Head of caudate nucleus (tissue), 42 donors: ENCODE measurements at places on chromosomes 1 and 21.

DNA sequence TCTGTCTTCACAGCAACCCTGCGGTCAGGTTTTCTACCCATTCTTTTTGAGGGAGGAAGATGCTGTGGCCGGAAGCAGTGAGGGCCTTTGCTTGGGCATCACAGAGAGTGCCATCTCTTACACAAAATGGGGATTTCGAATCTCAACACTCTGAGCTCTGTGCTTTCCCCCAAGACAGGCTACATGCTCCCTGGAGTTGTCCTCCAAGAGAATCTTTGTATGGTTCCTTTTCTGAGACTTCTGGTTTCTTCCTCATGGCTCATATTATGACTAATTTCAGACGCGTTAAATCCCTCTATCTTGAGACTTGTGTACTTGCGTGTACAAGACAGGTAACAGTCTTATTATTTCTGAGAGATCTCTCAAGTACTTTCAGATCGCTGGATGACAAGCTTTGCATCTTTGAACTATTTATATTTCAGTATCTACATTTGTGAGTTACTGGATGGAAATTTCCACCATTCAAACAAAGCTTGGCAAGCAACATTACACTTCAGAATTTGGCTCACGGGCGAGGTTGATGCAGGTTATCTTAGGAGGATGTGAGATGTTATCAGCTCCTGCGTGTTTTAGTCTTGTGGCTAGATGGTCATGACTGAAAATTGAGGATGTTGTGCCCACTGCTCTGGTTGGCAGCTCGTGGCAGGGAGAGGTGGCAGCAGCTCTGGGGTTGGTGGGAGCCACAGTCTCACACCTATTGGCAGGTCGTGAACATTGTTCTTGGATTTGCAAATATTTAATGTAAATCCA lies 19.4 kb downstream of the ABCG1 start:
- no peak for DNase-seq

DNA sequence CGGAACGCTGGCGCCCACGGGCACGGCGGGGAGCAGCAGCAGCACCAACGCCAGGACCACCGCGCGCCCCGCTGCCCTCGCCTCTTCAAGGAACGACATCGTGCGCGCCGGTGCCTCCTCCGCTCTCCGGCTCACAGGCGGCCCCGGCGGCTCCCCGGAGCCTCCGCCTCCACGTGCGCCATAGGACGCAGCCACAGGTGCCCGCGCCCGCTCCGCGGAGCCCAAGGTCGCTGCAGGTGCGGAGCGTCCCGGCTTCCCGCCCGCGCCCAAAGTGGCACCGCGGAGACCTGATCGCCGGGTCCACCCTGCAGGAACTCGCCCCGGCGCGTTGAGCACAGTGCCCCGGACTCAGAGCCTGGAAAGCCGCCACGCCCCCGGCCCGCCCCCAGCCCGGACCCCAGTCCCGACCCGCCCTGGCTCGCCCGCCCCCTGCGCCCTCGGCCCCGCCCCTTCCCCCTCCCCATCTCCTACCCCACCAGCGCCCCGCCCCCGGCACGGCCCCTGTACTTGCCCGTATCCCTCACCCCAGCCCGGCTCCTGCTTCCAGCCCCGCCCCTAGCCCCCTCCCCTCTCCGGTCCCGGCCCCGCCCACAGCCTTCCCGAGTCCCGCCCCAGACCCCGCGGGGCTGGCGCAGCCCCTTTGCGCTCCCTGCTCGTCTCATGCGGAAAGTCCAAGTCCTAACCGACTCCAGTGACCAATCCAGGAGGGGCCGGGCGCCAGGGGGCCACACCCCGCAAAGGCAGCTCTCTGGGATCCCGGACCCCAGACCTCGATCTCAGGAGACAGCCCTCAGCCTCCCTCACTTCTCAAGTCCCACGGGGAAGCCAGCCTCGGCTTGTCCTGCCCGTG lies at the start of gene MEGF6:
MEGF6 (minus strand) TSS at position 339 of the 850 bp plus-strand sequence; CDS start at position 99, 240 bp downstream.
- peak; percentile 67 for DNase-seq

DNA sequence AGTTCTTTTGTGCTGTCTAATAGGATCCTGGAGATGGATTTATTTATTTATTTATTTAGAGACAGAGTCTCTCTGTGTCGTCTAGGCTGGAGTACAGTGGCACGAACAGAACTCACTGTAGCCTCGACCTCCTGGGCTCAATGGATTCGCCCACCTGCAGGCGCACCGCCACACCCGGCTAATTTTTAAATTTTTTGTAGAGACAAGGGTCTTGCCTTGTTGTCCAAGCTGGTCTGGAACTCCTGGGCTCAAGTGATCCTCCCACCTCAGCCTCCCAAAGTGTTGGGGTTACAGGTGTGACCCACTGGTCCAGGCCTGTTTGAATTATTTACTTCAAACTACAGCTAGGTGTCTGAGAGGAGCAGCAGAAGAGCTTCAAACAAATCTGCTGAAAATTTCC lies 9.6 kb upstream of the SPEN start:
- no peak for DNase-seq

- DNase-seq = peak; percentile 78
Observed at GRCh38 chr1:157163273-157164127, 25.3 kb upstream of the ETV3 start.

DNA sequence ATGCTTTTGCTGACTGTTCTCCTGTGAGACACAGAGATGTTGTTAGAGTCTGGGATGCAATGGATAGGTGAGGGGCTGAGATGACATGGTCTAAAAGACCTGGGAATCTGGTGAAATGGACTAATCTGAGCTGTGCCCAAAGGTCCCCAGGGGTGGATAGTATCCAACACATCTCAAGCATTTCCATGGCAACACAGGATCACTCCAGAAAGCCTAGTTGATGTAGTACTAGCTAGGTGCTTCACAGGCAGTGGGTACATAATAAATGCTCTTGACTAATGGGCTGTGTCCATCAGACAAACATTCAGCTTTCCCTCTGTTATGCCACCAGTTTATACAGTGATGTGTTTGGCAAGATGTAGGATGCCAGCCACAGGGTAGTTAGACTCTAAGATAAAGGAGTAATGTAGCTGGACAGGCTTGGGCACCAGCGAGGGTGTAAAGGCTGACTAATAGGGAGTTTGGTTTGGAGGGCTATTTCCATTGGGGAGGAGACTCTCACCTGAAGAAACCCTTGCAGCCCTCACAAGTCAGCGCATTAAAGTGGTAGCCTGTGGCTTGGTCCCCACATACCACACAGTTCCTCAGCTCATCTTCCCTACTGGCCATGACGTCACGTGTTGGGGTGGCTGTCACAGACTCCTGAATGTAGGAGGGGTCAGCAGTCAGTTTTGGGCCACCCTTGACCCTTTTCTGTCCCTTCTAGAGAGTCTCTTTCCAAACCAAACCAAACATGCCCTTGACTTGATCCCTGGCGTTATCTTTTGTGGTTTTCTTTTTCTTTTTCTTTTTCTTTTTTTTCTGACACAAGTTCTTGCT lies 1.8 kb downstream of the NR1I3 start:
- DNase-seq = no peak

DNA sequence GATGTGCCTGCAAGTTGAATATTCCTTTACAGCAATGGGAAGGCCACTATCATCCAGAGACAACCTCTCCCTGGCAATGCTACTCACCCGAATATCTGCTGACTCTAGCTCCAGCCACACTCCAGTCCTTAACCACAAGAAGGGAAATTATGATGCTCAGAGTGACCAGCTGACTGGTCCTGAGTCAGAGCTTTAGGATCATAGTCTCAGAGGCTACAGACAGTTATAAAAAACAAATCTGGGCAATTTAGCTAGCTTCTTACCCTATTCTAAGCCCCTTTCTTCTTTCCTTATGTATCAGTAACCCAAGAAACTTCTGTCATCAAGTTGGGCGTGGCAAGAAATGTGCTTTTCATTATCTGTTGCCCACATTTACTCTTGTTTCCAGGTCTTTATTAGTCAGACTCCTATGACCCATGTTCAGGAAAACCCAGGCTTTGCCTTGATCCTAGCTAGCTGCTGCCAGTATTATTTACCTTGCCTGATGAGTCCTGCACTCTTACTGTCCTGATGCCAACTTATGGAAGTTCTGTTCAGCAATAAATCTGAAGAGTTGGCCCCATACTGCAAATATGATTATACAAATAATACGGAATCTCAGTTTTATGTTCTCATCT lies 207.0 kb downstream of the TTLL7 start:
- DNase-seq = no peak

- DNase-seq = no peak
Observed at GRCh38 chr1:24157918-24158481, 15.1 kb upstream of the IL22RA1 start.

GRCh38 chr1:31725134-31725533 lies 21.3 kb upstream of the COL16A1 start:
- no peak for DNase-seq

- no peak for DNase-seq
Observed at GRCh38 chr1:75811211-75811981, 14.7 kb downstream of the MSH4 start.

DNA sequence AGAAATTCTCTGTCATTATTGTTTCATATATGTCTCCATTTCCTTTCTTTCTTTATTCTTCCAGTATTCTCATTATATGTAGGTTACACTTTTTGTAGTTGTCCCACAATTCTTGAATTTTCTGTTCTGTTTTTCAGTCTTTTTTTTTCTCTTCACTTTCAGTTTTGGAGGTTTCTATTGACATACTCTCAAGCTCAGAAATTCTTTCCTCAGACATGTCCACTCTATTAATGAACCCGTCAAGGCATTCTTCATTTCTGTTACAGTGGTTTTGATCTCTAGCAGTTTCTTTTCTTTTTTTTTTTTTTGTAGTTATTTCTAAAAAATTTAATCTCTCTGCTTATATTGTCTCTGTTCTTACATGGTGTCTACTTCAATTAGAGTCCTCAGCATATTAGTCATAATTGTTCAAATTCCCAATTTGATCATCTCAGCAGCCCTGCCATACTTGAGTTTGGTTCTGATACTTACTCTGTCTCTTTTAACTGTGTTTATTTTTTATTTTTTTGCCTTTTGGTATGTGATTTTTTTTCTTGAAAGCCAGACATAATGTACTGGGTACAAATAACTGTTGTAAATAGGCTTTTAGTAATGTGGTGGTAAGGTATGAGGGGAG lies 49.5 kb upstream of the KCNK2 start:
- no peak for DNase-seq

GRCh38 chr1:176976225-176976624 lies 188.3 kb downstream of the ASTN1 start:
- DNase-seq = no peak

DNA sequence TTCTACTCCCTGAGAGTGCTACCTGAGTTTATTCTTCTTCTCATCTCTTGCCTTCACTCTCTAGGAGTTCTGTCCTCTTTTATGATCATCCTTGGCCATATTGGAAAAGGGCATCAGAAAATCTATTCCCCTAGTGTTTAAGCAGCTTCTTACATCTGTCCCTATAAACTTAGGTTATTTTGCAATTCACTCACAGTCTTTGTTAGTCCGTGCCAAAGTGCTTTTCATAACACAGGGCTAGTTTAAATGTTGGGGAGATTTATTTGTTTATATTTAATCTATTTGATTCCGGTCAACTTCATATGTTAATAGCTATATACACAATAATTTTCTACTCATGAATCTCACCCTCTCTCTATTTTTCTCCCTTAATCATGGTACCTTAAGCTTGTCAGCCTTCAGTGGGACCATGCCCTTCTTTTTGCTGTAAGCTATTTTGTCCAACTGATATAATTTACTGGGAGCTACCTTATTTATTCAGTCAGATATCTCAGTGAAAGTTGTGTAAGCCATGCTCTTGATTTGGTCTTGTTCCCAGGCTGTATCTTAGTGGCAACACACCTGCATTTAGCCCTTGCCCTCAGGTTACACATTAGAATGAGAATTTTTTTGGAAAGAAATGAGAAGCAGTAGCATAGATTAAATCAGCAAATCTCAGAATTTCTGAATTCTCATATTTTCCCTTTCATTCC lies 106.3 kb upstream of the SMYD2 start:
- DNase-seq = no peak

- peak; percentile 60 for DNase-seq
Observed at GRCh38 chr1:15384301-15384901, 25.3 kb upstream of the EFHD2 start.

- DNase-seq = no peak
Observed at GRCh38 chr1:224067207-224067606, 46.7 kb upstream of the FBXO28 start.

GRCh38 chr21:44402323-44403105 lies 49.1 kb downstream of the TRPM2 start:
- no peak for DNase-seq

- DNase-seq = no peak
Observed at GRCh38 chr1:33008051-33008914, 28.4 kb downstream of the AK2 start.

- DNase-seq = no peak
Observed at GRCh38 chr1:159279773-159280172, 22.4 kb upstream of the FCER1A start.

DNA sequence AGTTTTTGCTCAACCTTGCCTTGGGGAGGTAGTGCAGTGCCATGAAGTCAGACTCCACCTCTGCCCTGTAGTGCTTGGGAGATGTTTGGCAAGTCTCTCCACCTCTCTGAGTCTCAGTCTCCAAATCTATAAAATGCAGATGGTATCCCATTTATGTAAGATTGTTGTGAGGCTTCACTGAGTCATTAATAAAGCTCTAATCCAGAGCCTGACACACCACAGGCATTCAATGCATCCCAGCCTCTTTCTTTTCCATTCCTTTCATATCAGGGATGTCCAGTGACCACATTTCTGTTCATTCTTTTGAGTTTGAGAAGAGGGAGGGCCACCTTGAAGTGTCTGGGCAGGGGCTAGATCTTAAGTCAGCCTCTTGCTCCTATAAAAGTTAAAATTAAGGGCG lies 37.6 kb upstream of the LMO4 start:
- DNase-seq = no peak

- no peak for DNase-seq
Observed at GRCh38 chr1:45543581-45544417, 6.8 kb upstream of the AKR1A1 start.

DNA sequence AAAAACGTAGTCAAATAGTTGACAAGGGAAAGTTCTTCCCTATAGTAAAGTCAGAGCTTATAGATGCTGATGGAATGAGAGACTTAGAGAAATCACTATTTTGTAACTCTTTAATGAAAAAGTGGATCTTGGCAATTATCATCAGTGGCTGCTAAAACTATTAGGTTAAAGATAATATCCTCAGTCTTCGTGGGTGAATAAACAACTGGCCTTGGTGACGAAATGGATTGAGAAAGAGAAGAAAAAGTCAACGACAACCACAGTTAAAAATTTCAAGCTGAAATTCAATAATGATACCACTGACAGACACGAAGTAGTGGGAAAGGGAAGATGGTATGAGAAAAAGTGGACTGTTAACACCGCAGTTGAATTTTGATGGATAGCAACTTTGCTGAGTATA lies 90.0 kb upstream of the GNG4 start:
- no peak for DNase-seq

GRCh38 chr1:81887421-81888144 lies 86.8 kb downstream of the ADGRL2 start:
- DNase-seq = no peak

GRCh38 chr1:116763787-116764465 lies 9.7 kb downstream of the CD2 start:
- DNase-seq = peak; percentile 28

- DNase-seq = no peak
Observed at GRCh38 chr1:110480356-110481096, 29.6 kb downstream of the PROK1 start.

- no peak for DNase-seq
Observed at GRCh38 chr1:101325144-101325543, 88.3 kb downstream of the S1PR1 start.

GRCh38 chr1:51973587-51974474 lies 16.7 kb downstream of the RAB3B start:
- no peak for DNase-seq

GRCh38 chr1:10674700-10675609 lies 121.5 kb downstream of the CASZ1 start:
- DNase-seq = no peak
